ENCODE measurements at places on chromosomes 3 and 15.

- no peak for DNase-seq
Measured at GRCh38 chr3:124935794-124936542, 1.4 kb upstream of the MUC13 start.

DNA sequence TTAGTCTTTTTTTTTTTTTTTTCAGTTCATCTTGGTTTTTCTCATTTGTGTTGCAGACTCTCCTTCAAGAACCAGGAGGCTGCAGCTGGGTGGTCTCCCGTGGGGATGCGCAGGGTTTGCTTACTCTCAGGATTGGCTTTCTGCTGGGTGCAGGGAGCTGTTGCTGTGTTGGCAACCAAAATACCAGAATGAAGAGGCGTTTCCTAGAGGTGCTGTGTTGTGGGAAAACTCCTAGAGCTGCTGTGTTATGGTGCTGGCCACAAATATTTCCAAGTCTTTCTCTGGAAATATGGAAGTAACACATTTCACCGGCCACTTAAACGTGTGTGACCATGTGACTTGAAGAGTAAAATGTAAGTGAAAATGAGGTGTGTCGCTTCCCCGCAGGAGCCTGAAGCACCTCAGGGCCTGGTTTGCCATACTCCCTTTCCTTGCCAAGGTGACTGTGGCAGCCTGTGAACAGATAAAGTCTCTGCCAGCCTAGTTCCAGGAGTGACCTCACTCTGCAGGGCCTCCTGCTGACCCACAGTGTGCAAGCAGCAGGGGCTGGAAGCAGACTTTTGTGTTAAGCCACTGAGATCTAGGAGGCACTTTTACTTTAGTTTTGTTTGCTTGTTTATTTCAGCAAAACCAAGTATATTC, 258.9 kb downstream of the ADAMTS17 start:
- DNase-seq: peak; percentile 27

DNA sequence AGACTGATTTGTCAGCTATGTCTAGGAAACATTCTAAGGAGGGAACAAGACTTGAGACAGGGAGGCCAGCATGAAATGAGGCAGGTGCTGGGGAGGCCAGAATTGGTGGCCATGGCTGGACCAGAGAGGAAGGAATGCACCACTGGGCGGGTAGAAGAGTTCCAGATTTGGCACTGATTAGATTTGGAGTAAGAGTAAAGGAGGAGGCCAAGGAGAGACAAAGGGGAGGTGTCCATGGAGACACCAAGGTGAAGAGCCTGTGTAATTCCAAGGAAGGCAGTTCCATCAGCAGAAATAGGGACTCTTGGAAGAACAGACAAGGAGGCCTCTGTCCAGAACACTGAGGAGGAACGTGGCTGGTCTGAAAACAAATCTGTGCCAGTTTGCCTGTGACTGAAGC, 1.8 kb downstream of the ARNT2 start:
- DNase-seq: no peak

DNA sequence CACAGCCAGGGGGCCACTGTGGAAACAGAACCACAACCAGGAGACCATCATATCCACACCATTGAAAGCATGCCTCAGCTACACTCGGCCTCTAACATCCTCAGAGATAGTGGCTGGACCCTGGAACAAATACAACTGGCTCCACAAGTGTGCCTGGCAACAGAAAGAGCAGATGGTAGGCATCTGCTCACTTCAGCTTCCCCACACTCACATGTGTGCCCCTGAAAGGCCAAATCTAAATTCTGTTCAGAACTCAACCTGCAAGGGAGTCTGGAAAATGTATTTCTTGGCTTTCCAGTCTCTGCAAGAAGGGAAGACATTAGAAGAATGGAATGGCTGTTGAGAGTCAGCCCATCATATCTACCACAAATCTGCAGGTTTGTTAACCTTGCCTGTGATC, 54.7 kb upstream of the CTNNB1 start:
- no peak for DNase-seq

DNA sequence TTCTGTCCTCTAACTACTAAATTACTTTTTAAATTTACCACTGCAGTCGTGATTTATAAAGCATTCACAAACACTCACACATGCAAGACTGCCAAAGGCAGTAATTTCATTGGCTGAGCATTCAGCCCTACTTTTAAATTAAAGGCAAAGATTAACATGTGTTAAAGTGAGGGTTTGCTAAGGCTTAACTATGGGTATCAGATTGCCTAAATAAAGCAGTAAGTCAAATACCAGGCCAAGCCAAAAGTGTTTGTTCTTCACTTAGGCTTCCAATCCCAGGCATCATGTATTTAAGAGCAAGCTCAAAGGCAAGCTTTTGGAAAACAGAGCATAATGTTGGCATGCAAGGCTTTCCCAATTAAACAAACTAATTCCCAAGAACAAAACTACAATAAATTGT, 187.3 kb downstream of the SUCNR1 start:
- peak; percentile 14 for DNase-seq

DNA sequence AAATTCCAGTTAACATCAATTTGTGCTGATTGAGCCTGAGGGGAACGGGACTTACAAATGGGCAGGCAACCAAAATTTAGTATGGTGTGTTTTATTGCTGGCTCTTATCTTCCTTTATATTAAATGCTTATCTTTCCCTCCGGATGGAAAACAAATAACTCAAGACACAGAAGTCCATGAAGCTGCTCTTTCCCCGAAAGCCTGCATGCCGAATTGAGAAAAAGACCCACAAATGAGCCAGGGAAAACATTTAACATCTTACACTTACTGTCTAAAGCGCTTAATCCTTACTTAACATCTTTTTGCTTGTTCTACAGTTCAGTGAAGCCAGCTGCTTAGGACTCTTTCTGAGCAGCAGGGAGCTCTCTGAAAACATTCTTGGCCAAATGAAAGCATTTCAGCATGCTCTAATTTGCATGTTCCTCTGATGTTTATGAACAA, 49.5 kb downstream of the HEG1 start:
- no peak for DNase-seq

DNA sequence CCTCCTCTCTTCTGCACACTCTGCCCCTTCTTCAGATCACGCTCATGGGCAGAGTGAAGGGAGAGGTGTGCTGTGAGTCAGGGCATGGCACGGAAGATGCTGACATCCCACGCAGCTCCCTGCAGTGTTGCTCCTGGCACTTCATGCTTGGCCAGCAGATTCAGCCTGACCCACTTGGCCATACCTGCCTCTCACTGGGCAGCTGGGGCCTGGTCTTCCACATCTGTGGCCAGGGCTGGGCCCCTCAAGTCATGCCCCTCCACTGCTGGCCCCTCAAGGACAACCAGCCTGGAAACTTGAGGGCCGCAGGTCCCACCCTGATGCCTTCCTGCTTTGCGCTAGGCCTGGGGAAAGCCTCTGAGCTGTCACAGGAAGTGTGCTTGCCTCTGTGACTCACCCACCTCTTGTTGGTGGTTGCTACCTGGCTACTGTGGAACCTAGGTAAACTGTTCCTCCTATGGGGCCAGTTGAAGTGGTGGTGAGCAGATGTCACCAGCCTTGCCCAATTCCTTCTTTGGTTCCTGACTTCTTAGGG, 48.7 kb downstream of the BSN start:
- DNase-seq: no peak

DNA sequence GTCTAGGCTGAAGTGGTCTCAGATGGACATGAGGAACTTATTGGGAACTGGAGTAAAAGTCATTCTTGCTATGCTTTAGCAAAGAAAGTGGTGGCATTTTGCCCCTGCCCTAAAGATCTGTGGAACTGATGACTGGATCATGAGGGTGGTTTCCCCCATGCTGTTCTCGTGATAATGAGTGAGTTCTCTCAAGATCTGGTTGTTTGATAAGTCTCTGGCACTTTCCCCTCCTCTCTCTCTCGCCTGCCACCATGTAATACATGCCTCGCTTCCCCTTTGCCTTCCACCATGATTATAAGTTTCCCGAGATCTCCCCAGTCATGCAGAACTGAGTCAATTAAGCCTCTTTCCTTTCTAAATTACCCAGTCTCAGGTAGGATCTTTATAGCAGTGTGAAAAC, 11.5 kb upstream of the MLF1 start:
- DNase-seq: no peak

- no peak for DNase-seq
Measured at GRCh38 chr15:75348562-75349350, 1.9 kb downstream of the NEIL1 start.

GRCh38 chr15:59317211-59317610, 55.5 kb downstream of the MYO1E start:
- DNase-seq: no peak

DNA sequence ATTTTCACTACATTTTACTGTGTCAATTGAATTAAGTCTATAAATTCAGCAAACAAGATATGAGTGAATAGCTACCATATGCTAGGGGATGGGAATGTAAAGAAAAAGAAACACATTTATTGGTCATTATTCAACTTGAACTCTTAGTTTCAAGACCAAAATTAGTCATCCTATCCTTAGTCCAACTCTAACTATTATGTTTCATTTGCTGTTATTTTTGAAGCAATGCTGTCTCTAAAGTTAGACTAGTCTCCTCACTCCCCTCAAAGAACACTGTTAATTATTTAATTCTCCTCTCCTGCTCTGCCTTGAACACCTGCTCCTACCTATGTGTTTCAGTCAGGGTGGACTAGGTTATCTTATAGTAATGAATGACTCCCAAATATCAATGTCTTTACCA, 920.9 kb downstream of the TUSC7 start:
- DNase-seq: peak; percentile 12

DNA sequence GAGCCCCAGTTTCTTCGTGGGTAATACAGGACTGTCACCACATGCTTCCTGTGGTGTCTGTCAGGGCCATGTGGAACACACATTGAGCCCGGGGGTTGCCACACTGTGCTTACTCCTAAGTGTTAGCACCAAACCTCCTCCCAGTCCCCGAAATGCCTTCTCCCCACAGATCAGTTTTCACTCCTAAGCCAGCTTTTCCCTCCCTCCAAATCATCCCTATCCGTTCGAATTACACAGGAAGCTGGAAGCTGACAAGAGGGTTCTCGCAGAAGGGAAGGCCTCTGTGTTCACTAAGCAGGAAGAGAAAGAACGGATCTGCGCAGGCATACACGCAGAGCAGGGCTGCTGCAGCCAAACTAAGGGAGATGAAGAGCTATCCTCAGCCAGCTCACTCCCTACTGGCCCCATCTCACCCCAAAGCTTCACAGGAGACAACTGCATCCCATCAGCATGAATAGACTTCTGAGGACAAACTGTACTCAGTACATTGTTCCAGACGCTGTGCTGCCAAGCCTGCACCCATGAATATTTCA, 32.3 kb downstream of the XXYLT1 start:
- peak; percentile 25 for DNase-seq

DNA sequence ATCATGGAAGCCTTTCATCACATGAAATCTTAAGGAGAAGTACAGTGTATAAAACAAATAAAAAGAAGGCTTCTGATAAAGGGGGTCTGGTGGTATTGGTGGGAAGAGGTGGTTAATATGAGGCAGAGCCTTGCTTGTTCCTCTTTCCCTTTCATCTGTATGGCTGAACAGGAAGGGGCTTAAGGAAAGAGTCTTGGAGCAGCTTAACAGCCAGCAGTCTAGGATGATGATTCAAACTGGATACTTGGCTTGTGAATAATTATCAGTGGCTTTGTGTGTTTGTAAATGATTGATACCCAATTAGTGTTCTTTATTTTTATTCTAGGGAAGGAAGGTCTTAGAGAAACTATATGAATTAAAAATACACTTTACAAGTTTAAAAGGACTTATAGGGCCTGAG, 29.1 kb upstream of the TCAIM start:
- DNase-seq: no peak

DNA sequence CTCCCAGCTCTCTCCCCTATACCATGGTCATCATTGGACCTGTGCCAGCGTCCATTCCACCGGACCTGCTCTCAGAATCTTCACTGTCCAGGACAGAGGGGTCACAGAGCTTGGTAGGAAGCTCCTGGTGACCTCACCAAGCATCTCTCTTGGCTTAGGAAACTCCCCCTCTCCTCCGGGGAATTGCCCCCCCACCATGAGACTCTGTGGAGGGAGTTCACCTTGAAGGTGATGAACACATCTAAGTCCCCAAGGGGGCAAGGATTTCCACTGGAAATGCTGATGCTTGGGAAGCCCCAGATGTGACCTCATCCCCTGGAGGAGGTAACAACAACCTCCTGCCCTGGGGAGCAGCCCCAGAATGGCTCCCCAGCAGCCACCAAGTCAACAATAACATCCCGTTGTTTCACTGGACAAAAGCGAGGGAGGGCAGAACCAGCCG, 3.2 kb downstream of the SEMA7A start:
- no peak for DNase-seq

DNA sequence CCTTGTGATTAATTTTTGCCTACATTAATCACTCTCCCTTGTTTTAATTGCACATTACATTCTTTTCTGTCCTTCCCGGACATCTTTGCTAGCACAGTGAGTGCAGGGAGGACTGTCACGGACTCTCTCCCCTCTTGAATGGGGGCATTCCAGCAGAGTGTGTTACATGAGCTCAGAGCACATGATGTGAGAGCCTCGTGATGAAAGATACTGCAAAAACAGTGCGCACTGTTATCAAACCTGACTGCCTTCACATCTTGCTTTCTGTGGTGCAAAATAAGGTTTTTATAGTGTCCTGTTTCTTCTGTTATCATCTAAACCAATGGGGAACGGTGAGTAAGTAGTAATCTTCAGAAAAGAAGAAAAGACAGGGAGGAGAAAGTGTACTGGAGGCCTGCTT, 167.5 kb downstream of the PGPEP1L start:
- DNase-seq: no peak

DNA sequence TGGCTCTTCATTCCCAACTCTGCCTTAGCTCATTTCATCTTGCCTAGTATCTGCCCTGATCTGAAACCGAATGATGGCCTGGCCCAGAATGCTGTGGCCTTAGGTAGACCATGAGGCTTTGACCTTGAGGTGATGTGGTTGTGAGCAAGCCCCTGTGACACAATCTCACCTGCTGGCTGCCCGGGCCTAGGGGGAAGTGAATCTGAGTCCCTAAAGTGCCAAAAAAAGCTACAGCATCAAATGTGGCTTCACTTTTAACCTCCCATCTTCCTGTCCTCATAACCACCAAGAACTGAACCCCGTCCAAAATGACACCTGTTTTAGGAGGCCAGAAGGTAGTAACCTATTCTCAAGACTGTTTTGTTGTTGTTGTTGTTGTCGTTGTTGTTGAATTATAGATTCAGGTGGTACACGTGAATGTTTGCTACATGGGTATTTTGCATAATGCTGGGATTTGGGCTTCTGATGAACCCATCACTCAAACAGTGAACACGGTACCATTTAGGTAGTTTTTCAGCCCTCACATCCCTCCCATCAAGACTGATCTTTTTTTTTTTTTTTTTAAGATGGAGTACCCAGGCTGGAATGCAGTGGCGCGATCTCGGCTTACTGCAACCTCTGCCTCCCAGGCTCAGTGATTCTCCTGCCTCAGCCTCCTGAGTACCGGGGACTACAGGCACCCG, 54.6 kb downstream of the MCCC1 start:
- no peak for DNase-seq

- DNase-seq: no peak
Measured at GRCh38 chr3:52198643-52199608, 966 bp downstream of the ALAS1 start.

GRCh38 chr3:4507024-4507596, 14.0 kb downstream of the ITPR1 start:
- DNase-seq: no peak

GRCh38 chr15:32824777-32825176, 107.0 kb downstream of the GREM1 start:
- peak; percentile 90 for DNase-seq

- DNase-seq: no peak
Measured at GRCh38 chr3:153752405-153753027, 368.7 kb upstream of the ARHGEF26 start.

- DNase-seq: peak; percentile 29
Measured at GRCh38 chr15:82570721-82571508, 30.7 kb upstream of the RPS17 start.

GRCh38 chr3:138049157-138049919, 39.4 kb downstream of the CLDN18 start:
- peak; percentile 62 for DNase-seq
